H9 (cell line): ENCODE measurements at places on chromosomes 16 and 17. TPM values are rescaled to one million over a fixed set of nuclear protein-coding genes. Genes with fewer than 3 reads are reported as not detected.

DNA sequence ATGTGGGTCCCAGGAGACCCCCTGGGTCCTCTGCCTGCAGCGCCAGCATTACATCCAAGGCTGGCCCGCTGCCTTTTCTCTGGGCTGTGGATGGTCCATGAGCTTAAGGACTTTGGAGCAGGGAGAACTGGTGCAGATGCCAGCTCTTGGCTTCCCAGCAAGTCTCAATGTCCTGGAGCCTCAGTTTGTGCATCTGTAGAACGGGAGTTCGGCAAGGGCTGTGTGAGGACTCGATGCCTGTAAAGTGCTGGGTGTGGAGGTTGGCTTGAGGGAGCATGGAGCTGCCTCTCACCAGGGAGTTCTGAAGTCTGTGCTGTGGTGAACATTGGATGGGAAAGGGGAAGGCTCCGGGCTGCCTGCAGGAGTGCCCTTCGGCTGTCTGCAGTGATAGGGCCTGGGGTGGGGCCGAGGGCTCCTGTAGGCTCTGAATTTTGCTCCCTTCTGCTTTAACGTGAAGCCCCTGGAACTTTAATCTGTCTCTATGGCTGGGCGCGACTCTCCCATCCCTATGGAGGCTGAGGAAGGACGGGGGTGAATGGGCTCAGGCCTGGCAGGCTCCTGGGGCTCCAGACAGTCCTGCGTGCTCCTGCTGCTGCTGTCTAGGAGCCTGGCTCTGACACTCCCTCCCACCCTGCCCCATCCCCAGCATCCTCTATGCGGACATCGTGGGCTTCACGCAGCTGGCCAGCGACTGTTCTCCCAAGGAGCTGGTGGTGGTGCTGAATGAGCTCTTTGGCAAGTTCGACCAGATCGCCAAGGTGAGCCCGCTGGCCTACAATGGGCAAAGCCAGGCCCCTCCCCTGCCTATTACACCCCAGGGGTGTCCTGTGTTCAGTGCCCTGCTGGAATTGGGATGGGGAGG is 27.9 kb downstream of the ADCY7 start:
- DNase-seq, result no peak

GRCh38 chr16:54977211-54977610 is 46.5 kb downstream of the IRX5 start:
- DNase-seq, result no peak

GRCh38 chr16:47925811-47926460 is 229.9 kb downstream of the ABCC12 start:
- no peak for DNase-seq

DNA sequence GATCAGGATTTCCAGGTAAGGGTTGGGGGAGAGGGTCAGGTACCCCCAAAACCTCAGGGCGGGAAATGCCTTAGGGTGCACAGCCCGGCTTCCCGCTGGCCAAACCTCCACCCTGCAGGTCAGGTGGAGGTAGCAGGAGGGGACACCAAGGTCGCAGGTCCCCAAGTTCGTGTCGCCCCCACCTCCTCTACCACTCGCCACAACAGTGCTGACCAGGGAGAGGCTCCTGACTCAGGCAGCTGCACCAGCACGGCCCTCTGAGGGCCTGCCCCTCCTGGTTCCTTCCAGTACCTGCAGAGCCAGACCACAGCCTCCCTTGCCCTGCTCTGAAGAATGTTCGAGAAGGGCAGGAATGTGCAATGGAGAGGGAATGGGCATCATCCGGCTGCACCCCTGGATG is 3.9 kb downstream of the MRPL28 start:
- no peak for DNase-seq

GRCh38 chr17:42192189-42193126 is 1.8 kb downstream of the GHDC start:
- no peak for DNase-seq

GRCh38 chr17:29084541-29085146 is 41.7 kb downstream of the PIPOX start:
- DNase-seq, result no peak

DNA sequence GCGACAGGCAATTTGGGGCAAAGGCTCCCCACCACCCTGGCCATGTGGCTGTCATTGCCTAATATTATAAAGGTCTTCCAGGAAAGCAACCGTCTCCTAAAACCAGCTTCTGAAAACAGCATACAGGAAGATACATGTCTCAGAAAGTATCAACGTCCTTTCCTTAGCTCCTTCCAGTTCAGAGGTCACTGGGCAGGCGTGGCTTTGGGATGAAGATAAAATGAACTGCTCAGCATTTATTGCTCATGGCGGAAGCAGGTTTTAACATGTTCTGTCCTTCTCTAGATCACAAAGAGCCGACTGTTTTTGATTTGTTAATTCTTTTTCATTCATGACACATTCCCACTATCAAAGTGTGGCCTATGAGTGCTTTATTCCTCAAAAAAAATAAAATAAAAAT is 8.0 kb downstream of the CFAP20 start:
- DNase-seq, result no peak

- no peak for DNase-seq
Observed at GRCh38 chr17:68463211-68464019, 6.1 kb upstream of the WIPI1 start.

DNA sequence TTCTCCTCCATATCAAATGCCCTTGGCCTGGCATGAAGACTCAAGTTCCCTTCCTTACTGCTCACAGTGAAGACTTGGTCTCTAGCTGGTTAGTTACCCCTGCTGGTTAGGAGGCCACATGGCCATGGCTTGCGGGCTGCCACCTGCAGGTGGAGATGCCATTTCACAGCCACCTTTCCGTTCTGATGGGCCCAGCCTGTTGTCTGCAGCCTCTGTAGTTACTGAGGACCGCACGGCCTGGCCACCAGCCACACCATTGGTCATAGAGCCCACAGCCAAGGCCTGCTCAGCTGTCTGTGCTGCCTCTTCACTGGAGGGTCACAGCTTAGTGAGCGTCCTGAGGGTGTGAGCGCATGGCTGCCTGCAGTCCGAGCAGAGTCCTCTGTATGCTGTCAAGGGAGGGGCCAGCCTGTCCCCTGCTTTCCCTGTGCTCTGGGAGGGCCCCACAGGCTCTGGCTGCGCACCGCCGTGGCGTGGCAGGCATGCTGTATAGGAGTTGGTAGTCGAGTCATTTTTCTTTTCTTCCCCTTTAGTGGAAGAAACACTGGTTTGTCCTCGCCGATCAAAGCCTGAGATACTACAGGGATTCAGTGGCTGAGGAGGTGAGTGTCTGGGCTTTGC is 59.2 kb downstream of the PLD6 start:
- DNase-seq, result peak; percentile 88

GRCh38 chr17:3501344-3501743 is 25.5 kb downstream of the ASPA start:
- no peak for DNase-seq

- DNase-seq, result no peak
Observed at GRCh38 chr17:43312011-43312410, 78.2 kb upstream of the RNU2-1 start.

GRCh38 chr17:66002812-66003211 is 189.1 kb downstream of the CEP112 start:
- no peak for DNase-seq

DNA sequence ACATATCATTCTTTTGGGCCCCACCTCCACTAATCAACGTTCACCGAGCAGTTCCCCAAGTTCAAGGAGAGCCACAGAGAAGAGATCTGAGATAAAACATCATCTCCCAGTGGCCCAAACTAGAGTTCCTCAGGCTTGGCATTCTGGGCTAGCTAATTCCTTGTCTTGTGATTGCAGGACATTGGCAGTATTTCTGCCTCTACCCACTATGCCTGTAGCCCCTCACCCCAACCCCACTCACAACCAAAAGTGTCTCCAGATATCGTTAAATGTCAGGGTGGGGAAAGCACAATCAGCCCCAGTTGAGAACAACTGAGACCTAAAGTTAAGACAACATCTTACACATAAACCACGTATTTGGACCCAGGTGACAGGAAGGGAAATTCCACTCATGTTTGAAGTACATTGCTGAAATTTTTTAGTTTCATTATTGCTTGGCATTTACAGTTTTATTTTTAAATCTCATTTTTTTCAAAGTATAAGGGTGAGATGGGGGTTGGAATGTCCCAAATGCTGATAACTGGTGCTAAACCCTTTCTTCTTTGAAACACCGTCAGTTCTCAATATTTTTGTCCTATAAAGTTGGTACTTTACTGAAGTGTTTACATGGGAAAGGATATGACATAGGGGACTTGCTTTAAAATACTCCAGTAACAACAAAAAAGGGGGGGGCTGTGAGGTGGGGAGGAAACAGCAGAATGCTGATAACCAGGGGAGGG is 13.6 kb downstream of the ZC3H7A start:
- no peak for DNase-seq

DNA sequence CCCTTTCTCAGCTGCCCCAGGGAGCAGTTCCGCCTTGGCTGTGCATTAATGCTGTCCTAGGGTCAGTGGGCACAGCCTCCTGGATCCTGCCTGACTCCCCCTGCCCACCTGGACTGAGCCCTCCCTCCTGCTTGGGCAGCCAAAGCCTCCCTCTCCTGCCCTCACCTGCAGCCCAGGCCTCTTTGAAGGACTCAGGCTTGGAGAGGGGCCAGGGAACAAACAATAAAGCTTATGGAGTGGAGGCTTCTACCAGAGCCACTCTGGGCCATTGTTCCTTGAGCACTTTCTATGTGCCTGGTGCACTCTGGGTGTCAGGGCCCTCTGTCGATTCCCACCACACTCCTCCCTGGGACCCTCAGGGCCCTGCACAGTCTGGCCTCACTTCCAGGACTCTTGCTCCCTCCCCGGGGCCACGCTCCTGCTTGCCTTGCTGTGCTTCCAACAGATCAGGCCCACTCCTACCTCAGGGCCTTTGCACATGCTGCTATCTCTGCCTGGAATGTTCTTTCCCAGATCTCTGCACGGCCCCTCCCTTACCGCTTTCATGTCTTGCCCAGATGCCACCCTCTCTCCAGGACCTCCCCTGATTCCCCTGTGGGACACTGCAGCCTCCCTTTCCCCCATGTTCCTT is 5.0 kb downstream of the KCNJ12 start:
- DNase-seq, result no peak

DNA sequence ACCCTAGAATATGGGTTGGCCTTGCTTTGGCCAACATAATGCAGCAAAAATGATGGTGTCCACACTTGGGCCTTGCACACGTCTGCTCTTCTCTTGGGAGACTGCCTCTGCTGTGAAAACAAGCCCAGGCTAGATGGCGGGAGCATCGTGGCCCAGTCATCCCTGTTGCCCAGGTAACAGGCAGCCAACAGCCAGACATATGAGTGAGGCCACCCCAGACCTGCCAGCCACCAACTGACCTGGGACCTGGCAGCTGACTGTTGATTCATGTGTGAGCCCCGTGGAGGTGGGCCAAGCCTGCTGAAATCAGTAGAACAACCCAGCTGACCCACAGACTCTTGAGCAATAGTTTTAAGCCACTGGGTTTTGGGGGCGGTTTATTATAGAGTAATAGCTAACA is 39.4 kb upstream of the CDH3 start:
- DNase-seq, result no peak

DNA sequence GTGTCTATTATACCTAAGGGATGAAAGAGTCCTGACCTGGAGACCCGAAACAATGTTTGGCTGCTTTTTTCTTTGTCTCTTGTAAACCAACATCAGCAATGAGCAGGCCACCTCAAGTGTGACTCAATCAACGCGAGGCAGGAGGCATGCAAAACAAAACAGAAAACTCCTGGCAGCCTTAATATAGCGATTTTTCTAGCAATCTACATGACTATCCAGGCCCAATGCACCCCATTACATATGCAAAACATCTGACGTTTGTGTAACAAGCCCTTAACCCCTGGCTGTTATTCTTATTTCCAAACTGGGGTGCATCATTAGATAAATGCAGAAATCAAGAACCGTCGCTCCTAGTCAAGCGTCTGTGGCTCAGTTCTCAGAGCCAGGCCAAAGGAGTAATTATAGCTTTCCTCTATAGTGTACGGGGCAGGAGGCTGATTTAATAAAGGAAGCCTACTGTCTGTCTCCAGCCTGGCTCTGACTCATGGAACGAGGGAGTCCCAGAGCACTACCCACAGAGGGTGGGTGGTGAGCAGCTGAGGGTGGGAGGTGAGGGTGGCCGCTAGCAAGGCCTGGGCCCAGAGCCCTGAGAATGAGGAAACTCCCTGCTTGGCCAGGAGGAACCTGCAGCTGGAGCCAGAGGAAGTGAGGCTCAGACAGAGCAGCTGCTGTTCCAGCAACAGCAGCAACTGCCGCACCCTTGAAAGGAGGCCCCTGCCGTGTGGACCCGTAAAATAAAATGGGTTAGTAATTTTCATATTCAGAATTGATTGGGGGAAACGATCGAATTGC is 43.9 kb downstream of the CHD9 start:
- DNase-seq, result peak; percentile 67

- no peak for DNase-seq
Observed at GRCh38 chr16:84643180-84643583, 5.1 kb upstream of the KLHL36 start.

- DNase-seq, result no peak
Observed at GRCh38 chr16:1123525-1124230, 27.6 kb upstream of the C1QTNF8 start.

GRCh38 chr17:65254166-65254565 is 117.0 kb downstream of the RGS9 start:
- DNase-seq, result no peak

DNA sequence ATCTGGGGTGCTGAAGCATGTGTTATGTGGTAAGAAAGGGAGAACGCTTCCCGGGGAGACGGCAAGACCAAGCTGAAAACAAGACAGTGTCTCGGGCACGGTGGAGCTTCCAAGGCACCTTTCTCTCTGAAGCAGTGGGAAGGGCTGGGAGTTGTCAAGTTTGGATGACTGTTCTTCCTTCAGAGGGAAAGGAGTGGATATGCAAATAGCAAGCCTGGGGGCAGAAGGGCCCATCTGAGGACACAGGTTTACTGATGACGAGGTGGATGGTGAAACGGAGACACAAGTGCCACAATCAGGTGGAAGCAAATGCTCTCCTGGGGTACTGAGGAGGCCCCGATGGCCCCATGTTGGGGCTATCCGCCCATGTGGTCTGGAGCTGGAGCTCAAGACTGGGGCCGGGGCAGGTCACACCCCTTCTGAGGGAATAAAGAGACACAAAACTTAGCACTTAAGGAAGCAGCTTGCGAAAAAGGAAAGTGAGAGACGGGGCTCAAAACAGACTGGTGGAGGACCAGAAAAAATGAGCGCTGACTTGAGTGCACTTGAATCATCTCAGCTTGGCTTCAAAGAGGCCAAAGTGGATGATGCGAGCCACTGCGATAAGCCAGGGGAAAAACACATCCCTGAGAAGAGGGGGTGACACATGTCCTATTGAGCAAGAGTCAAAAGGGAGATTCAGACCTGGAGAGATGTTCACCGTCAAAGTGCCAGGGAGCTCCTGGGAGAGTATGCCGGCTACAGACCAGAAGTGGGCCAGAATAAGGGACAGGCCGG is 34.8 kb upstream of the MTSS2 start:
- DNase-seq, result no peak

DNA sequence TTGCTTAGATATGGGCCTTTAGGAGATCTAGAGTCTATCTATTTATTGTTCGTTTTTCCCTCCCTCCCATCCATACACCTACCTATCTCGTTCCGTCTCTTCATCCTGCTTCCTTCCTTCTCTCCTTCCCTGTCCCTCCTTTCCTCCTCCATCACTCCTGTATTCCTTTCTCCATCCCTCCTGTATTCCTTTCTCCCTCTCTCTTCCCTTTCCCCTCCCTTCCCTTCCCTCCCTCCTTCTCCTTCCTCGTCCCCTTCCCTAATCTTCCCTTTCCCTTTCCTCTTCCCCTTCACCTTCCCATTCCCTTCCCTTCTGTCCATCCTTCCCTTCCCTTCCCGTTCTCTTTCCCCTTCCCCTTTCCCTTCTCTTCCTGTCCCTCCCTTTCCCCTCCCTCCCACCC is 10.6 kb downstream of the GP2 start:
- DNase-seq, result no peak

Gene AANAT
- 0.15 and 0.55 TPM in 2 replicates for total RNA-seq

Gene UTP4
- 94.0 and 96.3 TPM in 2 replicates for total RNA-seq

Gene CACNG1
- total RNA-seq, result not detected in 2 replicates

Gene STAC2
- total RNA-seq, result 1.5 and 2.5 TPM in 2 replicates

Gene CRHR1
- total RNA-seq, result 0.42 and 0.52 TPM in 2 replicates

Gene CDK5R1
- 10.4 and 11.4 TPM in 2 replicates for total RNA-seq

Gene TBX21
- not detected in 2 replicates for total RNA-seq

Gene KRT12
- total RNA-seq, result not detected in 2 replicates
